ENCODE measurements at places on chromosomes 1 and 21.
A peak's percentile ranks its signal among the peaks of the same experiment; 100 is the strongest.

DNA sequence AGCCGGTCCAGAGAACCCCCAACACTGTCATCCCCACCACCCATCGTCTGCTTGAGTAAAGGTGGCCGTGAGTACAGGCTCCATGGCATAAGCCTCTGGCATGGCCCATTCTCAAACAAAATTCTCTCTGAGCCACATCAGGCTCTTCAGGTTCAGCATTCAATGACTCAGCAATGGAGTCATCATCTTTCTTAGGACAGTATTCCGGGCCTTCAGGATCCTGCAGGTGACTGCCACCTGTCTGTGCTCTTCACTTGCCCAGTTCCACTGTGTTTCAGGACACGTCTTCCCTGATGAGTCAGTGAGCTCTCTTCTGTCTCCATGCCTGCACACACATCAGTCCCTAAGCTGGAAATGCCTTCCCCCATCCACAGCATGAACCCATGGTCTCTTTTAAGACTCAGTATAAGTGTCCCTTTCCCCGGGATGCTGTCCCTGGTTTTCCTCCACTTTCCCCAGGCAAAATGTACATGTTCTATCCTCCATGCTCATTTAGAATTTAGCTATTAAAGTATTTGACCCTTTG, 81.1 kb upstream of the FGGY start:
- no peak for DNase-seq

DNA sequence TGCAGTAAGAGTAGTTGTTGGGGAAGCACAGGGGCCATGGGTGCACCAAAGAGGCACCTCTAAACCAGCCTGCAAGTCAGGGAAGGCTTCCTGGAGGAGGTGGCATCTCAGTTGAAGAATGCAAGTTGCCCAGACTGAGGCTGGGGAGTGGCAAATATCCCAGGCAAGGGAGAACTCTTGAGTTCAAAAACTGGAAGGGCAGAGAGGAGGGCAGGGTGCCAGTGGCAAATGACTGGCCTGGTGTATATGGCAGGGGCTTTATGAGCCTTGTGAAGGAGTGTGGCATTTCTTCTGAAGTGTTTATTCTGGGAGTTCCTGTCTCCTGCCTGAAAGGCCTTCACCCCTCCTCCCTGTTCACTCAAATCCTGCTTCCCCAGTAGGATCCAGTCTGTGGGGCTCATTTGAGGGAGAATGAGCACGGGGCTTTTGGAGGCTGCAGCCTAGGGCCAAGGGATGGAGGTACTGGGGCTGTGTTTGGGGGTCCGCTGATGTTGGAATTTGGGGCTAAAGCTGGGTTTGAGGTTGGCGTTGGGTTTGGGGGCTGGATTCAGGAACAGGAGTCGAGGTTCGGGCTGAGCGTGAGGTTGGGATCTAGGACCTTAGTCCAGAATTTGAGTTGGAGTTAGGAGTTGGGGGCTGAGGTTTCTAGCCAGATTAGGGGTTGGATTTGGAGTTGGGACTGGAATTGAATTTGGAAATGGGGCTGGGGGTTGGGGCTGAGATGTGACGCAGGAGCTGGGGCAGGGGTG, at the start of gene TMEM125:
Gene TMEM125, plus strand, starts transcription at position 357 of the 749 bp plus-strand sequence. CDS start 2,740 bp downstream, outside the sequence.
- peak; percentile 10 for DNase-seq

DNA sequence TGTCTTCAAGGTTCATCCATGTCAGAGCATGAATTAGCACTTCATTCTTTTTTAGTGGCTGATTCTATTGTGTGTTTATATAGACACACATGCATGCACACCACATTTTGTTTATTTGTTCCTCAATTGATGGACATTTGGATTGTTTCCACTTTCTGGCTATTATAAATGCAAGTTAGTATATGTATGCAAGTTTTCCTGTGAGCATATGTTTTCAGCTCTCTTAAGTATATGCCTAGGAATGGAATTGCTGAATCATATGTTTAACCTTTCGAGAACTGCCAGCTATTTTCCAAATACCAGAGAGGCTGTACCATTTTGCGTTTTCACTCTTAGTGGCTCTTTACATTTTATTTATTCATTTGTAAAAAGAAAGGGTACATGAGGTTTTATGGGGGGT, 109.9 kb upstream of the KIAA1614 start:
- DNase-seq: no peak

- DNase-seq: no peak
Measured at GRCh38 chr1:53094533-53094919, 32.5 kb downstream of the PODN start.

DNA sequence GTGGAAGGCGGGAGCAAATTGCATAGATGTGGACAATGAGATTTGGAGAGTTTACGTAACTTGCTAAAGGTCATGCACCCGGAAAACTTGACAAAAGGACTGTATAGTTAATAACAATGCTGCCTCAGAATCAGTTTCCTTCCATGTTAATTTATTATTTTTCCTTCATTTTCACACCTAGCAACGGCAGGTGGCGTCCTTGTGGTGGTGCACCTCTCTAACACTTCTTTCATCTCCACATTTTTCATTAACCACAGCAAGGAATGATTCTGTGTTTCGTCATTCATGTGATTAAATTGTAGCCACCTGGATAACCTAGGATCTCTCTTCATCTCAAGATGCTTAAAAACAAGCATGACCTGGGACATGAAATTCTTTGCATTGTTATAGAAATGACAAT, 2133.0 kb downstream of the NCAM2 start:
- DNase-seq: no peak

DNA sequence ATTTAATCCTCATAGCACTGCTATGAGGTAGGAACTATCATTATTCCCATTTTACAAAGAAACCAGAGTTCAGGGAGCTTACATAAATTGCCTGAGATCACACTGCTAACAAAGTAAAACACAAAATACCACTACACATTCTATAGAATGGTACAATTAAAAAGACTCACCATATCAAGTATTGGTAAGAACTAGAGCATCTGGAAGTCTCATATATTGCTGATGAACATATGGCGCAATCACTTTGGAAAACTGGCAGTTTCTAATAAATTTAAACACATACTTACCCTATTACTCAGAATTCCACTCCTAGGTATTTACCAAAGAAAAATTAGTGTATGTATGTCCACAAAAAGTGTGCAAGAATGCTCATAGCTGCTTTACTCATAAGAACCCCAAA, 261.5 kb downstream of the RRAGC start:
- DNase-seq: no peak

DNA sequence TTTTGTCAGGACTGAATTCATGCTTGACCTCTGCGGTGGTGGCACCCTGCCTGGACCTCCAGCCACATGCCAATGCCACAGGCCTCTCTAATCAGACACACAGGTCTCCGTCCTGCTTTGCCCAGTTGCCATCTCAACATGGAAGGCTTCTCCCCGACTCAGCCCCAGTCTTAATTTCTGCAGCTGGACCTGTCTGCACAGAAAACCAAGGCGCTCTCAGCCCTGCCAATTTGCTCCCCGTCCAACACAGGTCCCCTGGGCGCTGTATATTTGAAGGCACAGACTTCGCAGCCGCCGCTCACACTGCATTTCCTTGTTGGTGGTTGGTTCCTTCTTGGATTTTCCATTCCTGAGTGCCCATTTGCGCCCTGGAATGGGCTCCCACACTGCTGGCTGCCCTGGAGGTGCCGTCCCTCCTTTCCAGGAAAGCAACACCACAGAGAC, 28.0 kb upstream of the PLEKHG5 start:
- no peak for DNase-seq

DNA sequence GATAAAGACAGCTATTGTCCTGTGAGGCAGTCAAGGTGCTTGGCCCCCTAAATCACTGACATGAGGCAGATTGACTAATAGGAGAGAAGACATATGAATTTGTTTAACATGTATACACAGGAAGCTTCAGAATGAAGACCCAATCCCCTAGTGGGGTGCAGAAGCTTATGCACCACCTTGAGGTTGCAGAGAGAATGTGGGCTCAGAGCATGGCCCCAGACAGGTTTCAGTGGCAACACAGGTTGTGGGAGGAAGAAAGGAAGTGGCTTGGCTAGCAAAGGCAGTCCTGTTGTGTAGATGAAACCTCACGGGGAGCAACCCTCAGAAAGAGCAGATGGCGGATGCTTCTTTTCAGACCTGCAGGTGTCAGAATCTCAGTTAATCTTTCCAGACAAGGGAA, 37.0 kb upstream of the PARP1 start:
- DNase-seq: no peak

DNA sequence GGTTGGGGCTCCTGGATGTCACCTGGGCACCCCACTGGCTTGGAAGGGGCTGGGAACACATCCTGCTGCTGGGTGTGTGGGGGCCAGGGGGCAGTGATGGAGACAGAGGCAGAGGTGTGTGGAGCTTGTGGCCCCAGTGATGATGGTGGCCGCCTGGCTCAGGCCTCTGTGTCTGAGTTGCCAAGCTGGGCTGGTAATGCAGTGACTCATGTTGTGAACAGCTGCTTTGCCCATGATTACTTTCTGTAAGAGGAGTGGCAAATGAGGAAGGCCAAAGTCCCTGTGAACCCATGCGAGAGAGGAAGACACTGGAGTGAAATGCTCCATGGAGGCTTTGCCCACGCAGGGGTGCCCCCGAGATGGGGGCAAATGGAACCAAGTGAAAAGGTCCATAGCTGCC, 86.8 kb downstream of the KCNJ6 start:
- DNase-seq: no peak

GRCh38 chr1:229135773-229136172, 135.1 kb upstream of the RAB4A start:
- DNase-seq: no peak

DNA sequence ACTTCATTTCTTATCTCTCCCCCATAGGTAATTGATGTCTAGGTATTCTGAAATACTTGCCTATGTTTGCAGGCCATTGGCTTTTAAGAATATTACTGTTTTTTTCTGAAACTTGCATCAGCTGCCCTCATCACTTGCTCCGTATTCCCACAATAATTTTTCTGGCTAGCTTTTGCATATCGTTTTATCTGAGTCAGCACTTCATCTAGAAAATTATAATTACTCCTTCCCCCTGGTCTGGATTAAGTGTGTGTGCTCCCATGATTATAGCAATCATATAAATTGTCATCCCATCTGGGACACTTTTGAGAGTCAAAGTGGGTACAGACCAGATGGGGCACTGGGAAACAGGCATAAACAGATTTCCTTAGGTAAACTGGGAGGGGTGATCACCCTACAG, 583.2 kb upstream of the B3GALT2 start:
- no peak for DNase-seq

DNA sequence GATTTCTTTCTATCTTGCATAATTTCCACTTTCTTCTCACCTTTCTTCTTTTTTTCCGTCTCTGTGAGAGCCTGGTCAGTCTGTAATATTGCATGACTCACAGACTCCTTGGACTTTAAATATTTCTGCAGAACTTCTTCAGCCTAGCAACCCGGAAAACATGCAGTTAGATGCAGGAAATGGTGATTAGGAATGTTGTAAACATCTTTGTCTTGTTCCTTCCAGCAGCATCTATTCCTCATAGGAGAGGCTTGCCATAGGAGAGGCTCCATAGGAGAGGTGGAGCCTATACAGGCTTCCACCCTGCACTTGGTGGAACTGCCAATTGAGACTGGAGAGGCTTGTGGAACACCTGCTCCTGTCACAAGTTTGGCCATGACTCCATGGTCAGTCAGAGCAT, 10.0 kb downstream of the GBP5 start:
- DNase-seq: no peak

- DNase-seq: no peak
Measured at GRCh38 chr21:15749082-15749860, 19.5 kb downstream of the USP25 start.

DNA sequence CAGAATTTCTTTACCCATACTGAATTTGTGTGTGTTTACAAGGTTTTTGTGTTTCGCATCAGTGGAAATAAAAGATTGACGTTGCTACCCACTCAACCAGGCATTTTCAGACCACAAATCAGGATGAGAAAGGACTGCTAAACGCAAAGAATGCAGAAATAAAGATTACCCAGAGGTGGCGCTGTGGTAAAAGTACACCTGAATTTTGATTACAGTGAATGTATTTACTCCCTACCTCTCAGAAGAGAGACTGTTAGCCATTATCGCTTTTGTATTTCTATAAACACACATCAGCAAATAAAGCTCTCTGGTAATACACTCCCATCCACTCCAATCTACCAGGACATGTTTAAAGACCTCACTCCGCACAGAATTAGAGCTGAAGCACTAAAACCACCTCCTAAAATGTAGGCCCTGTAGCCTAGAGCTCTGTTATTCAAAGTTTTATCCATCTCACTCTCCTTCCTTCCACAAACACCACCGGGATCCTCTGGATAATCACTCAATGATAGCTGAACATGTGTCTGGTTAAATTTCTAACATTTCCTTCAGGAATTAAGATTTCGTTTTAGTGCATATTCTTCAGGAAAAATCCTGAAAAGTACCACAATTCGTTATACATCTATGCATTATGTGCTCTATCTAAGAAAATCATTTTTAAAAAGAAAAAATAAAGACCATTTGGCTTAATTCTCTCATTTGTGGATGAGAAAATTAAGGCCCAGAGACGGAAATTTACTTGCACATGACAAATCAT, 2.5 kb upstream of the LMO4 start:
- no peak for DNase-seq

DNA sequence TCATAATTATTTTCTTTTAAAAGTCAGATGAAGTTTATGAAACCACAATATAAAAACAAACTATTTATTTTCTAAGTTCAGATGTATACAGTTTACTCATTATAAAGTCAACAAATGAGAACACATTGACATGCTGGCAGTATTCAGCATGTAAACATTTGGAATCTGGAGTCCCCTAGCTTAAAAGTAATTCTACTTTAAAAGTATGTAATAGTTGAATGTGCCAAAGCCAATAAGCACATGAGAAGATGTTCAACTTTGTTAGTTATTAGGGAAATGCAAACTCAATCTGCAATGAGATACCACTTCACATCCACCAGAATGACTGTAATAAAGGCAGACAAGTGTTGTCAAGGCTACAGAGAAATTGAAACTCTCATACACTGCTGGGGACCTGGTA, 96.6 kb downstream of the RYR2 start:
- DNase-seq: no peak

Data from right lobe of liver (tissue), 6 donors.